ENCODE measurements at places on chromosomes 4 and X.

GRCh38 chr4:56752985-56753384, 68.5 kb downstream of the SPINK2 start:
- no peak for DNase-seq

DNA sequence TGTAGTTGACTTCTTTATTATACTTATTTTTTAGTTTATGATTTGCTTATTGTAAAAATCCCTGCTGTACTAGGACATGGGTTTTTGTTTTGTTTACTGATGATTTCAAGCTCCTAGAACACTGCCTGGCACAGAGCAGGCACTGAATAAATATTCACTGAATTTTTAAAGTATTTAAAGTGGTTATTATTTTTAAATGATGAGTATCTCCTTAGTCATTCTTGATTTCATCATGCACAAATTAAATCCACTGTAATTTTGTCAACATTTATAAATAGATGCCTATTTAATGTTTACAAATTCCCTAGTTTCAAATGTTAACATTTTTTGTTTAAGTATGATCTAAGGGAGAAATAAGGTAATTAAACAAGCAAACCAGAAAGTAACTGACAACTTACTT, 367.9 kb upstream of the SLIT2 start:
- no peak for DNase-seq

DNA sequence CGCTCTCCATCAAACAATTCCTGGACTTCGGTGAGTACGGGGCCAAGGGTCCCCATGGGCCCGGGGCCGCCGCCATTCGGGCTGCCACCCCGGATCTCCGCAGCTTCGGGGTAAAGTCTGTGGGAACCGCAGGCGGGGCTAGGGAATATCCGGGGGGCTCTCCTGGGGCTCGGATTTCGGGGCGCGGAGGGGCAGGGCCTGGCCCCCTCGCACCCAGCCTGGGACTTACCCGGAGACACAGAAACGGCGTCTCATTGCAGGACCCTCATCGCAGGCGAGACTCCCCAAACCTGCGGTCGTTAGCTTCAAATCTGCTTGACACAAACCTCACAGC, 413 bp downstream of the PDK3 start:
- no peak for DNase-seq

- DNase-seq, result no peak
Observed at GRCh38 chrX:47723689-47724088, 64.7 kb upstream of the UXT start.

- DNase-seq, result no peak
Observed at GRCh38 chr4:148653681-148654080, 211.5 kb upstream of the NR3C2 start.

DNA sequence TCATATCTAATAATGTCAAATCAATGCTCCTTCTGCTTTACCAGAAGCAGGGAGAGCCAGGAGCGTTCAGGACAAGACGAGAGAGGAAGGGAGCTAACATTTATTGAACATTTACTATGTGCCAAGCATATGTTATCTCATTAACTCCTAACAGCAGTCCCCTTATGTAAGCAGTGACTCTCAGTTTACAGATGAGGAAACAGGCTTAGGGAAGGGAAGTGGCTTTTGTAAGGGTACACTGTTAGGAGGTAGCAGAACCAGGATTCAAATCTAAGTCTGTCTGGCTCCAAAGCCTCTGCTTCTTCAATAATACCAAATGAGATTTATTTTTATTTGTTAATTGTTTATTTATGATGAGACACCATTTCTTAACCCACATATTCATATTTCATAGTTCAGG, 2.6 kb upstream of the STARD8 start:
- no peak for DNase-seq

DNA sequence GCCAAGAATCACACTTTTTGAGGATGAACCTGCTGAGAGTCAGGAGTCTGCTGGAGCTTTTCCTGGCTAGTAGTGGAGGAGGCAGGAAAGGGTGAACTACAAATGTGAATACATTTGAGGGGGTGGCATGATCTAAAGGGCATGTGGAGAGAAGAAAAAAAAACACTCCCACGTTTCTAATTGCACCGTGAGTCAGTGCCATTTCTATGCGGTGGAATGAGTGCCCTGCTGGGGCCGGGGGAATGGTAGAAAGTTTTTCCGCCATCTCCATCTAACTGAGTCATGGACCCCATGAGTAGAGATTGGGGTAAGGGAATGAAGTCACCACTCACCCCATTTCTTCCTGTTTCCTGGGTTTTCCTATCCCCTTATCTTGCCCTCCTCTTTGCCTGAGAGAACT, 19.8 kb downstream of the BEX3 start:
- no peak for DNase-seq

DNA sequence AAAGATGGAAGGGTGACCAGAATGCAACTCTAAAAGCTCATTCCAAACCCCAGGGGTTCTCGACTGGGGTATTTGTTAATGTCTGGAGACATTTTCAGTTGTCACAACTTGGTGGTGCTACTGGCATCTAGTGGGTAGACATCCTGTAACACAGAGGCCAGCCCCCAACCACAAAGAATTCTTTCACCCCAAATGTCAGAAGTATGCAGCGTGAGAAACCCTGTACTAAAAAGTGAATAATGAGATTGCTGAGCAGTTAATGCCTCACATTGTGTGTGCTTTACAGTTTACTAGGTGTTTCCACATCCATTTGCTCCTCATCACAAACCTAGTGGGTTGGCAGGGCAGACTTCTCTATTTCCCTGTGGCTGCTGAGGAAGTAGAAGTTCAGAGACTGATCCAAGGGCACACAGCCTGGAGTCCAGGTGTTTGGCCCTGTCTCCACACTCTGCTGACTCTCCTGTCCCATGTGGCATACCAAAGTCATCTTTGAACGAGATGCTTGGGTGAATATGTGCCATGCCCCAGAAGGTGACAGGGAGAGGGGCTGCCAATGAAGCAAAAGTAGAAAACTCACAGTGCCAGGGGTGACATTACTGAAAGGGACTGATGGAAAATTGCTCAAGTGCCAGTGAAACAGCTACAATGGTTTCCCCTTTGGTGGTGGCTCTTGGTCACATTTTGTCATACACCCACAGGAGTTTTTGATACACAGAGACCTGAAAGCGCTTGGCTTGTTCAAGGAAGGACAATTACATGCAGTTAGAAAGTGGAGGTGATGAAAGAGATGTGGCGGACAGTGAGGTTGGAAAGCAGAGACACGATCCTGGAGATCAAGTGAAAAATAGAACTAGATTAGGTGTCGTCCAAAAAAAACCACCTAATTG, 10.1 kb upstream of the TMEM154 start:
- no peak for DNase-seq

DNA sequence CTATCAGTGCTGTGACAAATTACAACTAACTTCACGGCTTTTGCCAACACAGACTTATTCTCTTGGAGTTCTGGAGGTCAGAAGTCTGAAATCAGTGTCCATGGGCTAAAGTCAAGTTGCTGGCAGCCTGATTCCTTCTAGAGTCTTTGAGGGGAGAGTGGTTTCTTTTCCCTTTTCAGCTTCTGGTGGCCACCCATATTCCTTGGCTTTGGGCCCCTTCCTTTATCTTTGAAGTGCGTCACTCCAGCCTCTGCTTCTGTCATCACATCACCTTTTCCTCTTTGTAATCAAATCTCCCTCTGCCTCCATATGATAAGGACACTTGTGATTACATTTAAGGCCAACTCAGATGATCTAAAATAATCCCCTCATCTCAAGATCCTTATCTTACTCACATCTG, 9.0 kb downstream of the FAM114A1 start:
- DNase-seq, result no peak

DNA sequence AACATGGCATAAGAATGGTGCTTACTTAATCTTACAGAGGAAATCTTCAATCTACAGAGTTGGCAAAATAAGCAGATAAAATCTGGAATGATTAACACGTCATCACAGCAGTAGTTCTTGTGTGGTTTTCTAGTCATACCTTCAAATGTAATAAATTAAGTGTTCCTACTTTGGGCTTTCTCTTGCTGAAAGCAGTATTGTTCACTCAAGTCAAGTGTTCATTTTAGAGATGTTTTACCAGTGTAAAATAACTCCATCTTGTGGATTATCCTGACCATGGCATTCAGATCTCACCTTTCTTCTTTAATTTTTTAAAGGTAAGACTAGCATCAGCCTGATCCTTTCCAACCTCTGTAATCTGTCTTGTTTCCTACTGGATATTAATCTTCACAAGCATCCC, 72.9 kb downstream of the ADAMTS3 start:
- no peak for DNase-seq

- DNase-seq, result no peak
Observed at GRCh38 chr4:20616848-20617247, 83.4 kb upstream of the PACRGL start.

DNA sequence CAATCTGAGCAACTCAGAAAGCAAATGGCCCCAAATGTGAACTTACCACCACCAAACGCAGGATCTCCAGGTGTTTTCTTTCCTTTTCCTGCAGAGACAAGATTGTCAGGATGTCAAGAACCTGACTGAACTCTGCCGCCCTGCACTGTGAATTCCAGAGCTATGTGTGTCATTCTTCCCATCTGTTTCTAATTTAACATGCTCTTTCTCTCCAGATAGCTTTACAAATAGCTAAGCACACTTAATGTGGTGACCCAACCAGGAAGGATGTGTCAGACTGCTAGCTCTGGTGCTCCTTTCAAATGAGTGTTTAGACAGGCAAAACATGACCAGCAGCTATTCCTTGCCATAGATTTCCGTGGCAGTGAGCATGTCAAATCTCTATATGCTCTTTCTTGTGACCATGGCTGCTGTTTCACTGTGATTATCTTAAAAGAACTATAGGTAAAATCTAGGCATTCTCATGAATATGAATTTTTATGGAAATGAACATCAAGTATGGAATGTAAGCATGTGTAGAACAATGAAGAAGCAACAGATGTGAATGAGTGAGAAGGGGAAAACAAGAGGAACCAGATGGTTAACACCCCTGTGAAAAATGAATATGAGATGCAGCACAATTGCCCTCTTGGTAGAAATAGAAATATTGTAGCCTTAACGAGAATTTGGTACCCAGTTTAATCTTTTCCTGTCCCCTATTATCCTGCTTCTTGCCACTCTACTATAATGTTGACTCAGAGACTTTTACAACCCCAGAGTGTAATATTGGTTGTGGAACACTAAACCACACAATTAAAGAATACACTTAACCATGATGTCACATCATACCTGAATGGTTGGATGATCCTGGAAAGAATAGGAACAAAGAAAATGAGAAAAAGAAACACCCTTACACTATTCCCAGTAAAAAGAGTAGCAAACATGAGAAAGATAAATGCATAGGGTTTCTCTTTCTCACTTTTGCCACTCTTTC, 247.8 kb upstream of the DKK2 start:
- peak; percentile 90 for DNase-seq

GRCh38 chr4:76639288-76639687, 204.3 kb downstream of the SHROOM3 start:
- DNase-seq, result no peak

DNA sequence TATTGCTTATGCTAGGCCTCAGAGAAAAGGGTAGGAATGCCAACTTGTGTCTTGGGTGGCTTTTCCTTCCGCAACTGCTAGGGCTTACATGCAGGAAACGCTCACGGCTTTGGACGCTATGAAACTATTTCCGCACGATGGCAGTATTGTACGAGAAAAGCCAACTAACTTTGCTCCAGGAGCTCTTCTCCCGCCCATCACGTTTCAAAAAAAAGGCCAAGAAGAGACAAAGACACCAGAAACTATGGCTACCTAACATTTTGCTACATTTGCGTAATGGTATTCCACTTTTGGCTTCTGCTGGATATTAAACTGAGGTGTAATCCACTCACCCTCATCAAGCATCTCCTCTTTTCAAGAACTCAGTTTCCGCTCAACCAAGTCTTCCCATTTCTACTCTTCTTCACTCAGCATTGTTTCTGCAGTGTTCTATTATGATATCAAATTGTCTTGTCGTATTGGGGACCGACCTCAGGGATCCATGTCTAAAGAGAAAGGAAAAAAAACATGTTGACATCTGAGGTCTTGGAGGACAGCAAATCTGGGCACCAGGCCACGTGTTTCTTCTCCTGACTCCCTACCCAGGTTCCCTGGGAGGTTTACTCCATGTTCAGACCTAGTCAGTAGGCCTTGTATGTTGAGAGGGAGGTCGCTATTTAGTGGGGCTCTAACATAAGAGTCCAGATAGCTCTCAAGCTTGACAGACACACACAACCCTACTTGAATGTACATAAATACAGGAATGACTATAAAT, 239.4 kb upstream of the STK26 start:
- DNase-seq, result no peak

- DNase-seq, result no peak
Observed at GRCh38 chr4:73770917-73771316, 30.5 kb downstream of the CXCL8 start.

DNA sequence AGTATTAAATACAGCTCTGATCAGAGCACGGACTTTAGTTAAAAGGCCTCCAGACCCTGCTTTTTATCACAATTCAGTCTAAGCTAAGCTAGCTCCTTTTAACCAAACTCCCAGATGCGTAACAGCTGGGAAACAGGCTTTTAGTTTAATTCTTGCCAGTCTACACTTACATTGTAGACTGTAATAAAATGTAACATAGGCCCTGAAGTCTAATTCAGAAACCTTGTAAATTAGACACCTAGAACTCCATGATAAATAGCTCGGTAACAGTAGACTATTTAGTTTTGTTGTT, 20.1 kb downstream of the FBXO8 start:
- no peak for DNase-seq

GRCh38 chr4:106329041-106329618, 12.8 kb downstream of the AIMP1 start:
- DNase-seq, result peak; percentile 21

DNA sequence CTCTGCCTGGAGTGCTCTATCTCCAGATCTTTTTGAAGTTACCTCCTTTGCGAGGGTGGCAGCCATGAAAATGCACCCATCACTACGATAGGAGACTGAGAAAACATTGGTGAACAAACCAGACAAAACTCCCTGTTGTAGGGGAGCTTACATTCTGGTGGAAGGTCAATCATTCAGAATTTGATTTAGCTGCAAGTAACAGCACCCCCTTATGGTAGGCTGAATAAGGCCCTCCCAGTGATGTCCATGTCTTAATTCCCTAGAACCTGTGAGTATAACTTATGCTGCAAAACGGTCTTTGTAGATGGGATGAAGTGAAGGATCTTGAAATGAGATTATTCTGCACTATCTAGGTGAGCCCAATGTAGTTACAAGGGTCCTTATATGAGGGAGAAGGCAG, 5.6 kb upstream of the TEC start:
- no peak for DNase-seq

GRCh38 chr4:128803783-128804182, 5.7 kb upstream of the JADE1 start:
- DNase-seq, result no peak

- no peak for DNase-seq
Observed at GRCh38 chrX:23736030-23736429, 7.0 kb downstream of the ACOT9 start.

DNA sequence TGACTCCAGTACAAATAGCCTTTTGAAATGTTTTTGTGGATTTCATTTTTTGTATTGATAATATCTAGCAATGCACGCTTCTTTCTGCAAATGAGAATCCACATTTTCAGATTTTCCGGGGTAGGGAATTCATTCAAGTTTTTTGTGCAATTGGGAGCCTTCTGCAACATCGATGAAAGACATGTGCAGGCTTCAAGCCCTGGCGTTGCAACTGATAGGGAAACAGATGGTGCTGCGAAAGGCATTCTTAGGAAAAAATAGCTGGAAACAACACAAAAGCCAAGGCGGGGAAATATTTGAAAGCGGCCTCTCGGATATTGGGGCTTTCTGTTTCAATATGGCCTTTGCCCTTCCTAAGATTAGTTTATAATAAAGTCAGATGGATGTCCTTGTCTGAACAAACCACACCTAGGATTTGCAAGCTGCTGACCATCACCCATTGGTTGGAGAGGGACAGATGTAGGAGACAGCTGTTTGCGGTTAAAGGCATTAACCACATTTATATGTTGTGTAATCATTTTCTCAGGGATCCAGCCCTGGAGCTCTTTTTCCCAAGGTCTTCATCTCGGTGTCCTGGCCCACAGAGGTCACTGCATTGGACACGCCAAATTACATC, 136.5 kb downstream of the PRKX start:
- DNase-seq, result peak; percentile 54

All from AG04450 (cell line).